K562 (cell line): ENCODE measurements at places on chromosomes 11 and 22.

- no peaks in the 10 kb centered on the region; the same call in 1 of the 3 replicates for H3K27me3 ChIP-seq
- no peak overlapping the region for H3K27ac ChIP-seq
- no peaks in the 10 kb centered on the region for H3K36me3 ChIP-seq
- H3K4me3 ChIP-seq = no peak overlapping the region
- H3K4me1 ChIP-seq = no peaks in the 10 kb centered on the region
These were observed 70.8 kb downstream of the COMMD9 start for GRCh38 chr11:36218283-36218921.

- DNase-seq = peak; percentile 100
- peaks cover 97% of the 10 kb centered on the region; the same call in 2 of the 3 replicates for H3K36me3 ChIP-seq
- H3K27me3 ChIP-seq = no peaks in the 10 kb centered on the region
- peaks cover 27% of the 10 kb centered on the region for H3K4me1 ChIP-seq
These were observed 101.2 kb downstream of the BCR start for GRCh38 chr22:23281406-23282088.

DNA sequence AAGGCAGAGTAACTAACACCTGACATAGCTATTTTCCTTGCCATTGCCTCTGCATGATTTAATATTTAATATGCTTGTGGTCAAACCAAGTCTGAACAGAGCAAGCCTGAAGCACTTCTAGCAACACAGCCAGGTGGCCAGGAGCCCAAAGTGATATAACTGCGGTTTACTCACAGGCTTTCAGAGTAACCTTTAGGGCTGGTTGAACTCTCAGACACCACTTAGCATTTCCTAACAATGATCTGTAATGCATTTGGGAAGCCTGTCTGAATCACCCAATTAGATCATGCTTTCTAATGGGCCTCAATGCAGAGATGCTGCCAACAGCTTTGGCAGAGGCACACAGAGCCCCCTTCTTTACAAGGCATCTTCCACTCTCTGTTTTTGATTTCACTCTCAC lies 96.1 kb downstream of the FDX1 start:
- H3K4me3 ChIP-seq = no peak overlapping the region
- no peak for DNase-seq
- no peaks in the 10 kb centered on the region for H3K36me3 ChIP-seq
- H3K27ac ChIP-seq = no peak overlapping the region

GRCh38 chr22:36366291-36366708 lies 21.5 kb downstream of the MYH9 start:
- H3K4me3 ChIP-seq = no peak overlapping the region
- peaks cover 9% of the 10 kb centered on the region; the same call in 1 of the 3 replicates for H3K36me3 ChIP-seq
- no peak for DNase-seq
- H3K4me1 ChIP-seq = peaks cover 42% of the 10 kb centered on the region
- H3K27me3 ChIP-seq = no peaks in the 10 kb centered on the region

- no peak overlapping the region for H3K27ac ChIP-seq
- no peak overlapping the region for H3K4me3 ChIP-seq
- H3K36me3 ChIP-seq = no peaks in the 10 kb centered on the region
- no peaks in the 10 kb centered on the region for H3K4me1 ChIP-seq
- no peak for DNase-seq
These were observed 33.7 kb downstream of the SLC5A1 start for GRCh38 chr22:32076761-32077084.

- no peak for DNase-seq
- no peaks in the 10 kb centered on the region for H3K27me3 ChIP-seq
- no peak overlapping the region for H3K4me3 ChIP-seq
- H3K4me1 ChIP-seq = no peaks in the 10 kb centered on the region
These were observed 5.4 kb upstream of the SYN3 start for GRCh38 chr22:33063611-33064010.

GRCh38 chr11:62394825-62395538 lies 23.9 kb upstream of the SCGB1A1 start:
- no peaks in the 10 kb centered on the region for H3K36me3 ChIP-seq
- no peaks in the 10 kb centered on the region for H3K27me3 ChIP-seq
- no peak overlapping the region for H3K4me3 ChIP-seq
- no peak overlapping the region for H3K27ac ChIP-seq
- peak; percentile 76 for DNase-seq
- peaks cover 55% of the 10 kb centered on the region for H3K4me1 ChIP-seq

DNA sequence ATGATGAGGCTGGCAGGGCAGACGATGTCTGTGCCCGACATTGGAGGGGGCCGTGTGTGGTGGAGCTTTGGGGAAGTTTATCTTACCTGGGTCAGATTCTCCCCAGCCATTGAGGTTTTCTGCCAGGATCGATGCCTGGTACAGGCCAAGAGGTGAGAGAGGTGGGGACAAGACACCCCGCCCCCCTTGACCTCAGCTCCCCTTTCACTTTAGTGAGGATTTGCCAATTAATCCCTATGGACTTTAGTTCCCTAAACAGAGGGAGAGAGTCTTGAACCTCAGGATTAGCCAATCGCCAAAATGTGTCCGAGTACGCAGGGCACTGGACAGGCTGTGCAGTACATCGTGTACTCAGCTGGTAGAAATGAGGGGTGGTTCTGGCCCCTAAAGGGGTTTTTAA lies 541 bp downstream of the HORMAD2 start:
- no peak overlapping the region for H3K4me3 ChIP-seq
- DNase-seq = no peak
- no peak overlapping the region for H3K27ac ChIP-seq

DNA sequence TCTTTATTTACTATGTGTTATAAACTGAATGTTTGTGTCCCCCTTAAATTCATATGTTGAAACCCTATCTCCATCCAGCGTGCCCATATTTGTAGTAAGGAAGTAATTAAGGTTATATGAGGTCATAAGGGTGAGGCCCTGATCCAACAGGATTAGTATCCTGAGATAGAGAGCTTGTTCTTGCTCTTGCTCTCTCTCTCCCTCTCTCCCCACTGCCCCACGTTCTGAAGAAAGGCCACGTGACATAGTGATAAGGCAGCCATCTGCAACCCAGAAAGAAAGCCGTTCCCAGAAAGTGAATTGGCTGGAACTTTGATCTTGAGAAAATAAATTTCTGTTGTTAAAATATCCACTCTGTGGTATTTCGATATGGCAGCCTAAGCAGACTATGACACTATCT lies 212.5 kb downstream of the SWAP70 start:
- H3K27ac ChIP-seq = no peak overlapping the region
- H3K4me3 ChIP-seq = no peak overlapping the region
- H3K27me3 ChIP-seq = no peaks in the 10 kb centered on the region
- H3K4me1 ChIP-seq = no peaks in the 10 kb centered on the region
- DNase-seq = no peak
- no peaks in the 10 kb centered on the region for H3K36me3 ChIP-seq

GRCh38 chr11:130787092-130787616 lies 129.1 kb downstream of the SNX19 start:
- H3K4me3 ChIP-seq = no peak overlapping the region
- no peak for DNase-seq
- no peak overlapping the region for H3K27ac ChIP-seq
- no peaks in the 10 kb centered on the region for H3K4me1 ChIP-seq
- no peaks in the 10 kb centered on the region for H3K36me3 ChIP-seq
- H3K27me3 ChIP-seq = peaks cover 3% of the 10 kb centered on the region; the same call in 1 of the 2 replicates

DNA sequence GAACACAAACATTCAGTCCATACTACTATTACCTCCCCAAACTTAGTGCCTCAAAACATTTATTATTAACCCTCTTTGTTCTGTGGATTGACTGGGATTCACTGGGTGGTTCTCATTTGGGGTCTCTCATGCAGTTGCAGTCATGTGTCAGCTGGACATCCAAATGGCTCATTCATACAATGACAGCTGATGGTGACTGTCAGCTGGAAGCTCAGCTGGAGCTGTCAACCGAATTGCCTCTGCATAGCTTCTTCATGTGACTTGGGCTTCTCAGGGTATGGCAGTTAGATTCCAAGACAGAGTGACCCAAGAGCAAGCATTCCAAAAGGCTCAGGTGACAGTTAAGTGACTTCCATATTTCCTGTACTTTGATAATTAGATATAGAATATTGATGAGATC lies 85.2 kb downstream of the CCDC34 start:
- 0 out of 2 replicates have a peak, but pooled peaks cover 4% of the 10 kb centered on the region for H3K27me3 ChIP-seq
- H3K27ac ChIP-seq = no peak overlapping the region
- H3K4me3 ChIP-seq = no peak overlapping the region
- no peak for DNase-seq

- no peak overlapping the region for H3K27ac ChIP-seq
- H3K27me3 ChIP-seq = no peaks in the 10 kb centered on the region
- peaks cover 5% of the 10 kb centered on the region; the same call in 1 of the 3 replicates for H3K4me1 ChIP-seq
- H3K4me3 ChIP-seq = no peak overlapping the region
- peaks cover 1% of the 10 kb centered on the region; the same call in 1 of the 3 replicates for H3K36me3 ChIP-seq
These were observed 5.7 kb upstream of the CDC42EP2 start for GRCh38 chr11:65309006-65309405.

- H3K27me3 ChIP-seq = no peaks in the 10 kb centered on the region
- H3K4me1 ChIP-seq = peaks cover 57% of the 10 kb centered on the region
- H3K36me3 ChIP-seq = peaks cover 33% of the 10 kb centered on the region
- H3K4me3 ChIP-seq = peak overlapping the region; percentile 89
- H3K27ac ChIP-seq = peak overlapping the region; percentile 86
These were observed 522 bp downstream of the RHOG start for GRCh38 chr11:3840004-3840869.

DNA sequence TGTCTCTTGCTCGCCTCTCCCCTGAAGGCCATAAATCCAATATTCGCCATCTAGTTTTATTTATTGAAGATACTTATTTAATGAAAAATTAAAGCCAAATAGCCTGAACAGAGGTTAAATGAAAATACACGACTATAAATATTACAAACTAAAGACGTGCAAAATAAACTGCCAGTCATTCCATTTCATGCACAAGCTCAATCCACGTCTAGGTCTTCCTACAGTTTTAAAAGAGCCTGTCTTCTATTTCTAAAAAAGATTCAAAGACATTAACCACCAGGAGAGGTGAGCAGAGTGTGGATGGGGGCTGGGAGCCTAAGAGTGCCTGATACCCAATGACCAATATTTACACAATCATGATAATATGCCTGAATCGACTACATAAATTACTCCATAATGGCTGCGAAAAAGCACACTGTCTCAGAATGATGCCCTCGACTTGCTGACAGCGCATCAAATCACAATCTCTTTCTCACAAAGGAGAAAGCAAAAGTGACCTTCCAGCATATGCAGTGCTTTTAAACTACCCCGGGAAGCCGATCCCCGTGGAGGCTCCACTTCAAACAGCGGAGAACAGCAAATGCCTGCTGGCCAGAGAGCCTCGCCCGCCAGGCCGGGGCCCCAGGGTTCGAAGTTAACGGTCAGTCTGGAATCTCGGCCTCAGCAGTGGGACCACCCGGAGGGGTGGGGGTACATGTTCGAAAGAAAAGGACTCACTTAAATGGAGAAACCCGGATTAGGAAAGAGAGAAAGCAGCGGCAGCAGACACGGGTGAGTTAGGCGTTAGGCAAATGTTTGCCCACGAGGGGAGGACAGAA lies 1.7 kb downstream of the FCHSD2 start:
- peak overlapping the region; percentile 33; the same call in 2 of the 3 replicates for H3K27ac ChIP-seq
- peaks cover 36% of the 10 kb centered on the region for H3K4me1 ChIP-seq
- H3K27me3 ChIP-seq = no peaks in the 10 kb centered on the region
- peak overlapping the region; percentile 92 for H3K4me3 ChIP-seq
- no peak for DNase-seq

- no peaks in the 10 kb centered on the region for H3K4me1 ChIP-seq
- H3K27me3 ChIP-seq = no peaks in the 10 kb centered on the region
- H3K27ac ChIP-seq = no peak overlapping the region
- no peak for DNase-seq
These were observed 18.6 kb downstream of the ATM start for GRCh38 chr11:108241330-108242037.
